ENCODE measurements at places on chromosomes 6 and 20.
A peak's percentile ranks its signal among the peaks of the same experiment; 100 is the strongest.

- no peak for DNase-seq
Observed at GRCh38 chr6:158293122-158293521, 19.1 kb upstream of the TULP4 start.

DNA sequence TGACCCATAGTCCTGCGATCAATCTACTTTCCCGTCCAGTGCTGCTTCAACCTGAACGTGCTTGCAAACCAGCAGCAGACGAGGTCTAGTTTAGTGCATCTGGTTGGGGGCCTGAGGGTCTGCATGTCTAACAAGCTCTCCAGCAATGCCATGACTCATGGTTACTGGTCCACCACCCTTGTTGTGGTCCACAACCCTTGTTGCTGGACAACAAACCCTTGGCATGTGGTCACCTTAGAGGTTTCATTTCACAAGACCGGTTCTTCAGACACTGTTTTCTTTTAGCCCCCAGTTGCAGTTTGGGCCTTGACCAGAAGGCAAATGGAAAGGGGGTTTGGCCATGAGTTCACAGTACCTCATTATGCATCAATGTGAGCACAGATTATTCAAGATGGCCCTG lies 424.8 kb downstream of the QKI start:
- no peak for DNase-seq

DNA sequence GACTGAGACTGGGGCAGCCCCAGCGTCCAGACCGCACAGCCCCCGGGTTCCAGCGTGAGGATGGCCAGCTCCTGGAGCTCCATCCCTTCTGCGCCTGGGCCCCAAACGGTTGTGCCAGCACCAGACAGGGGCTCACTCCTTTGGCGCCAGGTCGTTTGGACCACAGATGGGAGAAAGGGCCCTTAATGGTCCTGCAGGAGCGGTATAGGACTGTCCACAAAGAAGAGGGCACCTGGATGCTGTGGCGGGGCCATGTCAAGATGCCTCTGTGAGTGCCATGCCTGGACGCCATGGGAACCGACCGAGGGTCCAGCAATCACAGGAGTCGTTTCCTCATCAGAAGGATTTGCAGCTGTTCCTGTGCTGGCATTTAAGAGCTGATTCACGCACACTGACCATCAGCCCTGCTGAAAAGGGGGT lies 82.7 kb downstream of the DLL1 start:
- peak; percentile 1 for DNase-seq

DNA sequence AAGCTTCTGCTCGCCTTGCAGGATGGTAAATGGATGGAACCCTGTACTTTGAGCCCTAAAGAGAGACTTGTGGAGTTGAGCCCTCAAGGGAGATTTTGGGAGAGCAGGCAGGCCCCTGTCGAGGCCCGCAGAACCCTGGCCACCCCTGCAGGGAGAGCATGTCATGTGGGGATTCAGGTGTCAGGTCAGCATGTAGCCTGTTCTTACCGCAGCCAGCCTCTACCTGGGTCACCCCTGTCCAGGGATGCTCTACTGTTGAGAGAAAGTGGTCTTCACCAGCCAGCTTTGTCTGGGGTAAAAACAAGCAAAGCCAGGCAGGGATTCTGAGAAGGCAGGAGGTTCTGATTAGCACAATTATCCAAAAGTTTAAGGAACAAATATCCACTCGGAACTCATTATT lies 55.6 kb upstream of the PROKR2 start:
- DNase-seq: no peak

- DNase-seq: no peak
Observed at GRCh38 chr20:57810511-57811373, 100.9 kb upstream of the PMEPA1 start.

GRCh38 chr6:135323979-135324378 lies 142.9 kb downstream of the MYB start:
- DNase-seq: no peak

DNA sequence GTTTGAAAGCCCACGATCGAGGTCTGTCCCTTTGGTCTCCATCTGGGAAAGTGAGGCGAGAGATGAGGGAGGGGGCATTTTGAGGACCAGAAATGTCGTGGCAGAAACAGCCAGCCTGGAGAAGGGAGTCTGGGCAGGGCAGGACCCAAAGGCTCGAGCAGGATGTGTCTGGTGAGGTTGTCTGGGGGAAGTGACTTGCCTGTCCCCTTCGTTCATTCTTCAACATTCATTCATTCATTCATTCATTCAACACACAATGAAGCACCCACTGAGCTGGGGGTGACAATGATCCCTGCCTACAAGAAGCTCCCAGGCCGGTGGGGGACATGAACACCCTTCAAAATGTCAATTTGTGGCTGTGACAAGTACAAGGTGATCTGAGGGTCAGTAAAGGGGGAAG lies 80.5 kb downstream of the CEBPB start:
- no peak for DNase-seq

DNA sequence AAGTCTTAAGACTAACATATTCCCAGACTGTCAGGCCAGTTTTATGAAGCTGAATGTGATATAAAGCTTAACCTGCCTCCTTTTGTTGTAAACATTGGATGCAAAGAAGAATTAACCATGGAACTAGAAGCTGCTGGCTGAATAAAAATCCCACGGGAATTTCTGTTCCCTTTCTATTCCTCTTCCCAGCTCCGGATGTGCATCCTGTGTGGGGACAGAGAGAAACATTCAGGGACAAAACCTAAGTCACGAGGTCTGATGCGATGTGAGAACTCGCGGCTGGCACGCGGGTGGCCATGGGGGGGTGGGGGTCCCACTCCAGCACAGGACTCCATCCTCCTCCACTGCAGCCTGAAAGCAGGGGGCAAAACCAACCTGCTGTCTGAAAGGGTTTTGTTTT lies 32.2 kb downstream of the RAMACL start:
- DNase-seq: no peak

DNA sequence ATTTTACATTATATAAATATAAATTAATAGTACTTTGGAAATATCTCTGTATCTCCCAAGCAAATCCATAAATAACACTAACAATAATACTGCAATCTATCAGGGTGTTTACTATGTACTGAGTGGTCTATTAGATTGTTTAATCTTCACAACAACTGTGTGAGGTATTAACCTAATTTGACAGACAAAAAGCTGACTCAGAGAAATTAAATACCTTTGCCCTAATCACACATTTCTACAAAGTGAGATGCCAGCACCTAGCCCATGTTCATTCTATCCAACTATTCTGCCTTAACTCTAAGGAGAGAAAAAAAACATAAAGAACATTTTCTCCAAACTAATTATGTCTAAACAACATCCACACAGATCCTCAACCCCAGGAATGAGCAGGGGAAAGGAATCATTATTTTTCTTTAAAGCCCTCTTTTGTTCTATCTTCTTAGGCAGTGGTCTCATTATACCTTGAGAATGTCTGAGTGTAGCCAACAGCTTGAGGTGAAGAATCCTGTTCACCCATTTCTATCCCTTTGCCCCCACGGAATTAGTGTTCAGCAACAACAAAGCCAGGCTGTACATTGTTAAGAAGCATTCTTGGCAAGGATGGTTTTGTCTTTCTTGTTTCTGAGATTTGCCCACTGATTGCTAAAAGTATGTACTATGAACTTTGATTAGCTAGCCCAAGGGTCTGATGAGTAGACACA lies 42.7 kb downstream of the PRL start:
- DNase-seq: no peak

DNA sequence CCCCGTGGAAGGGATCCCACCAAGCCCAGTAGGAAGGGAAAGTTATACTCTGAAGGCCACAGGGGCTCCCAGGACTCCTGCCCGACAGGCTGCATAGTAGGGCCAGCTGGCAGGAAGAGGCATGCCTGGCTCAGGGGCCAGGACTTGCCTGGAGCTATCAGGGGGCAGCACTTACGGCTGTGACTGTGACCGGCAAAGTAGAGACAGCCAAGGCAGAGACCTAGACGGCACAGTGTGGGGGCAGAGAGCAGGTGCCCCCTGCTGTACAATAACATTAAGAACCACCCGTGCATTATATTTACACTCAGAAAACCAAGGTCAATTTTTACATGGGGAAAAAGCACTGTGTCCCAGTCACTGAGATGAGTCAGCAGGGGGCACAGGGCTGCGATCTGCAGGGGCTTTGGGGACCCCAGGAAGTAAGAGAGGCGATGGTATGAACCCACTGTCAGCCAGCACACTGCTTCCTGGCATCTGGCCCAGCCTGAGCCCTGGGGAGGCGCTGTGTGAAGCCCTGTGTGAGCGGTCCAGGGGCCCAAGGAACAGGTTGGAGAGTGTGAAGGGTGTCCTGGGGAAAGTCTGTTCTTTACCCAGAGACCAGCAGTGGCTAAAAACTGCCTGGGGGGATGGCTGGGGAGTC lies 9.9 kb downstream of the CCDC167 start:
- DNase-seq: no peak

- no peak for DNase-seq
Observed at GRCh38 chr6:154993026-154993425, 2.1 kb upstream of the TIAM2 start.

- no peak for DNase-seq
Observed at GRCh38 chr6:86943819-86944407, 6.6 kb downstream of the HTR1E start.

GRCh38 chr6:143961886-143962878 lies 45.9 kb downstream of the PLAGL1 start:
- DNase-seq: no peak

DNA sequence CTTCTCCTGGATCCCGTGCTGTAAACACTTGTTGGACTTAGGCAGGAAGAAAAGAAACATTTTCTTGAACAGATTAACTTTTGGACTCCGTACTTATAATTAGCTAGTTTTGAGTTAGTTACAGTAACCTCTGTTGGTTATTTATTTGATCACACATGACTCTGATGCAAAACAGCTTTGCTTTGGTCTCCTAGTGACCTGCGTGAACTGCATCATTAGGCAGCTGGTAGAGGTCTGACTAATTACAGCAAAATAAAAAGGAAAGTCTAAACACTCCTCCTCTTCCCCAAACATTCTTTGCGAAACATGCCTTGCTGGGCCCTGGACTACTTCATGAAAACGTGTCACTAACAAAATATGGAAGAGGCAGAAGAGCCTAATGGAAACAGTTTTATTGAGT lies 61.1 kb upstream of the ZFP64 start:
- no peak for DNase-seq

DNA sequence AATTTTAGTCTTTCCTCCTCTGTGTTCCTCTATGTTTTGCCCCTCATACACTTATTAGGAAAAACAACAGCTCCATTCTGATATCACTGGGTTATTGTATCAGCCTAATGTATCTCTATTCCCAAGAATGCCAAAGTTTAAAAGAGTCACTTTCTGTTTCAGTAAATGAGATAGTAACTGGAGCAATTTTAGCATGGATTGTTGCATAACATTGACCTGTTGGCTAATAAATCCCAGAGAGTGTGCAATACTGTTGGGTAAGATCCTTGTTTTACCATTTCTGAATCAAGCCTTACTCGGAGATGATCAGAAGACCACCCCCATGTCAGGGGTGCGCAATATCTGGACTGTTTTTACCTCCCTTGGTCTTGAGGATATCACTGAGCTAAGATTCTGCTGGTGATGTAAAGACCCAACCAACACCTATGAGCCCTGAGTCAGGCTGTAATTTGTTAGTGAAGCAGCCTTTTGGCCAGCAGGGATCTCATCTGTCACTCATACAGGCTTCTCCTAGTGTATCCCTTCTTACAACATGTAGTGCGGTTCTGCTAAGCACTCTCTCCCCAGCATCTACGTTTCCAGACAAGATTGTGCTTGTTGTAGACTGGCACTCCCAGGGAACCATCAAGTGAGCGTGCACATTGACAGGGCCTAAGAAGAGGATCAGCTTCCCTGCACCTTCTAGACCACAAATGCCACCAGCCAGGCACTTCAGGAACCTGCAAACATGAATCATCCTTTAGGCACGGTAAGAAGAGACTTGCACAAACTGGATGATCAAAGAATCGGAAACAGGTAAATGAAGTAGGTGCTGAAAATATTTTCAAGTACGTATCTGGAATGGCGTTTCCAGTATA lies 11.5 kb upstream of the IPCEF1 start:
- no peak for DNase-seq

DNA sequence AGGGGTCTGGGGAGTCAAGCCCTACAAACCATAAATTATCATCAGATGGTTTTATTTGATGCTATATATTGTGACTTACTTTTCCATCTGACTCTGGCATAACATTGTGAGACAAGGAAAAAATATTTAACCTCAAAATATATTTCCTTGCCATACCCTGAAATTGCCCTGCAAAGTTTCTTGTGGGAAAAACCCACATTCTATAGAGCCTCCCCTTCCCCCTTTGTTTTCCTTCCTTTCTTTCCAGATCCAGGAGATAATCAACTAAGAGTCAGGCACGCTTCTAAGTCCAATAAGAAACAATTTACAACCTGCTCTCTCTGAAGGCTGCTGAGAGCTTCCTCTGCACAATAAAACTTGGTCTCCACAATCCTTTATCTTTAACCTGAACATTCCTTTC lies 17.5 kb upstream of the HINT3 start:
- no peak for DNase-seq

DNA sequence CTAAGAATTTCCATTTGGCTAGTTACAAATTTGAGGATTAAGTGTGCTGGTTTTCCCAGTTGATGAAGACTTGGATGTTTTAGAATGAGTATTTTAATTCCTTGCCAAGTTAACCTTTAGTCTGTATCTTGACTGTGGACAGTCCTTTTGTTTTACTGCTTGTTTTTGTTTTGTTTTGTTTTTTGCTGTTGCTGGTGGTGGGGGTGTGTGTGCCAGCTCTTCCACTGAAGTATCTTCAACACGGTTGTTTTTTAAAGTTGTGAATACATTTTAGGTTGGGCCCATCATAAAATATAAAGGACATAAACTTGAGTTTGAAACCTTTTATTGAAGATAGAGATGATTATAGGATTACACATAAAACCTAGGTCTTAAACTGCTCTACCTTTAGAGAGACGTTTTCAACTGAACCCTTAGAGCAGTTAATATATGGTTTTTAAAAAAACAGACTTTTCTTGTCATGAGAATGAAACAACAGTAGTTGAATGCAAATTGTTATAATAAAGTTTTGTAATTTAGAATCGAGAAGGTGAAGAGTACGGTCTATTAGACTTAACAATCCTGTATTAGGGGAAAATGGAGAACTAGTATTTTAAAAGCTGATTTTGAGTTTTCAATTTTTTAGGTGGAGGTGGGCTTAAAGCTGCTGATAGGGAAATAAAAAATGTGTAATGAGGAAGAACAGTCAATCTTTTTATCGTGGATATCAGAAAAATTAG lies 4.0 kb downstream of the QKI start:
- no peak for DNase-seq

DNA sequence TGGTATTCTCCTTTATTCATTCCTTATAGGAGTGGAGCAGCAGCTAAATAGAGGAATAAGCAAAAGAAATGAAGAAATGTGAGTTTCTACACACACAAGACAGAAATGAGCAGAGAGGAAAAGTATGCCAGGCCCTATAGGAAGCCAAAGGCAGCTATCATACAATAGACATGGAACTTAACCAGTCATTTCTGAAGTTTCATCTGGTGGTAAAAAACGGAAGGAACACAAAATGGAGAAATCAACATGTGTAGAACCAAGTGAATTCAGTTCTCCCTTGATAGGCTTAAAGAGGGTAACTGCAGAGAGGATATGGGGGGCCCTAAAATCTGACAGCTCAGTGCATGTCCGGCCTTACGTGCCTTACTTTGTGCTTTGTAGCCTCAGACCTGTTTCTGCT lies 44.6 kb downstream of the TSBP1 start:
- DNase-seq: no peak
